Lung (tissue), 17 donors: ENCODE measurements at places on chromosomes 2 and 18. TPM values are rescaled to one million over a fixed set of nuclear protein-coding genes. Genes with fewer than 3 reads are reported as not detected.

Gene NRBP1
- 80.3 TPM for total RNA-seq

Gene DSG1
- total RNA-seq: not detected

Gene GPD2
- 50.4 TPM for total RNA-seq

Gene CHRND
- total RNA-seq: not detected

Gene GPR45
- total RNA-seq: not detected

Gene FBXO15
- 4.1 TPM for total RNA-seq

Gene AMER3
- 0.09 TPM for total RNA-seq

Gene SDC1
- total RNA-seq: 232 TPM

Gene PLCD4
- 4.7 TPM for total RNA-seq

Gene PPIG
- 56.1 TPM for total RNA-seq

Gene TANC1
- 99.5 TPM for total RNA-seq

Gene ABCB11
- total RNA-seq: 0.15 TPM

Gene MC4R
- total RNA-seq: 0.37 TPM
